T-helper 1 cell treated with Interleukin-12 subunit alpha and Interleukin-12 subunit beta and Interleukin-4 antibody, amounts not matched to agents 30 ng/mL and 1 ng/mL, for 36 hours (primary cell): ENCODE measurements at places on chromosomes 13 and 19. TPM values are rescaled to one million over a fixed set of nuclear protein-coding genes. Genes with fewer than 3 reads are reported as not detected.

Gene ZNF846
- total RNA-seq, result 3.7 and 4.8 TPM in 2 replicates

Gene PRODH2
- not detected in 2 replicates for total RNA-seq

Gene IL4I1
- total RNA-seq, result 10.3 and 10.4 TPM in 2 replicates

Gene ZNF211
- total RNA-seq, result 14.4 and 15.4 TPM in 2 replicates

Gene FAM124A
- 0.61 and 0.76 TPM in 2 replicates for total RNA-seq

Gene LRRC8E
- not detected in 2 replicates for total RNA-seq

Gene ZNF221
- 0.61 and 0.76 TPM in 2 replicates for total RNA-seq

Gene RASGRP4
- 0.51 and 0.86 TPM in 2 replicates for total RNA-seq

Gene CHERP
- total RNA-seq, result 60.8 and 66.3 TPM in 2 replicates

Gene CRYL1
- 9.0 and 10.0 TPM in 2 replicates for total RNA-seq

Gene ZNF850
- 3.3 and 3.5 TPM in 2 replicates for total RNA-seq
